ENCODE measurements at places on chromosomes 5 and 9.
A peak's percentile ranks its signal among the peaks of the same experiment; 100 is the strongest.

DNA sequence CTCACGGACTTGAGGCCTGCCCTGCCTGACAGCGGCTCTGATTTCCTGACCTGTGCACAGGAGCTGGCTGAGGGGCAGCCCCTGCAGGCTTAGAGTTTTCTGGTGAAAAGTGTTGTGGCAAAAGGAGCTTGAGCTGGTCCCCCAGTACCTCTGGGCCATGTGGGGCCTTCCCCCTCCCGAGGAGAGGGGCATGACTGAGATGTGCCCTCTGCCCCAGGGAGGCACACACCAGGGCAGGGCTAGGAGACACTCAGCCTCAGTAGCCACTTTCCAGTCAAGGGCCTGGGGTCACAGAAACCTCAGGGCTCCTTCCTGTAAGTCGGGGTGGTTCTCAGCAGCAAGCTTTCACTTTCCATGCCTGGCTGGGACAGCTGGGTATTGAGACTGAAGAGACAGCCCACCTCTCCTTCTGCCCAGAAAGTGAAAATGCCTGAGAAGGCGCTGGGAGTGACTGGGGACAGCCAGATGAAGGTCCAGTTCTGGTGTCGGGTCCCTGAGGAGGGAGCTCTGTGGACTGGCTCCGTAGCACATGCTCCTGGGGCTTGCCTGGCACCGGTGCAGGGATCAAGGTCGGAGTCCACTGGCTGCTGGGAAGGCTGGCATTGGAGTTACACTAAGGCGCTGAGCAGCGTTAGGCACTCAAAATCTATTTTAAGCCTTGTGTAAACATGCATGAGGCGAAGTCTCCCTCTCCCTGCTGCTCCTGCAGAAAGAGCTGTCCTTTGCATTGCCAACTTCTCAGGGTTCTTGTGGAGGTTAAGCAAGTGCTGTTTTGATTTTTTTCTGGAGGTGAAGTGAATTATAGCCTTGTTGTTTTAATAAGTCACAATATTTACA, 394.9 kb downstream of the GADD45G start:
- DNase-seq, result peak; percentile 11

DNA sequence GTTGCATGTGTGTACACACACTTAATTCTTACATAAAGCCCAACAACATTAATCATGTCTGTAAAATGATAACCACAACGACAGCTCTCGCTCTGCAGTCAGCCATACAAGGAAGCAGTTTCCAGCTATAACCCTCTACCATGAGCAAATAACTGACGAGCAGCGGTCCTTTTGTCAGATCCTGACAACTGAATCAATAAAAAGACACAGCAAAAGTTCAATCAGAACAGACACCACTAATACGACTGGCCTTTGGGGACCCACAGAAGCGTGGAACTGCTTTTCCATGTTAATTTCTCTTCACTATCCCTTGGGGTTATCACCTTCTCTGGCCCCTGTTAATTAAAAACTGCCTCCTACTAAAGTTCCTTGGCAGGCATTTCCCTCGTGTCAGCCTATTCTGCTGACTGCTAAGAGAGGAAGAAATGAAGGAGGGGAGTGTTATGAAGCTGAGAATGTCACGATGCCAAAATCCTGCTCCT, 722.8 kb upstream of the GRAMD2B start:
- DNase-seq, result no peak

DNA sequence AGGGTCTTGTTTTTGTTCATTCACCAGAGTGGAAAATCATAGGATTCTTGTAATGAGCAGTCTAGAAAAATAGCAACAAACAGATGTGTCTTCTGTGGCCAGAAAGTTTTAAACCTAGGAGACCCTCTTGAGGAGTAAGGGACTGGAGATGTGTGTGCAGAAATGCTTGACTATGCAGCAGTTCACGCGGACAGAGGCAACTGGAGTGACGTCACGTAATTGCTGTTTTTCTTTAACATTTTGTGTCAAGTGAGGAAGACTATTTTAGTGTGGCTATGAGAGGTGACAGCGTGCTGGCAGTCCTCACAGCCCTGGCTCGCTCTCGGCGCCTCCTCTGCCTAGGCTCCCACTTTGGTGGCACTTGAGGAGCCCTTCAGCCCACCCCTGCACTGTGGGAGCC, 163.1 kb upstream of the PTCH1 start:
- no peak for DNase-seq

- no peak for DNase-seq
Measured at GRCh38 chr9:128361296-128361985, 9.7 kb upstream of the URM1 start.

DNA sequence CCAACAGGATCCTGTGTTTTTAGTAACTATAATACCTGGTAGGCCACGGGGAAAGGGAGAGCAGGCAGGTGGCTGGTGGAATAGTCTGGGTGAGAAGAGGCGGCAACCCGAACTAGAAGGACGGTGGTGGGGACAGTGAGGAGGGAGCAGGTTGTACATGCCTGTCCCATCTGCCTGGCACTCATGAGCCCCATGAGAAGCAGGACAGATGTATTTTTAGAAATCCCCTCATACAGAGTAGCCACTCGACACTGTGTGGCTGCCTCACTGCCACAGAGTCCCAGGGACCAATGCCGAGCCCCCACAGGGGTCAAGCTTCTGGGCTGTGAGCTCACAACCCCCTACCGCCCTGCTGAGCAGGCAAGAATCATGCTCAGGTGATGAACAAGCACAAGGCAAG, 136.6 kb downstream of the SEC61B start:
- no peak for DNase-seq

DNA sequence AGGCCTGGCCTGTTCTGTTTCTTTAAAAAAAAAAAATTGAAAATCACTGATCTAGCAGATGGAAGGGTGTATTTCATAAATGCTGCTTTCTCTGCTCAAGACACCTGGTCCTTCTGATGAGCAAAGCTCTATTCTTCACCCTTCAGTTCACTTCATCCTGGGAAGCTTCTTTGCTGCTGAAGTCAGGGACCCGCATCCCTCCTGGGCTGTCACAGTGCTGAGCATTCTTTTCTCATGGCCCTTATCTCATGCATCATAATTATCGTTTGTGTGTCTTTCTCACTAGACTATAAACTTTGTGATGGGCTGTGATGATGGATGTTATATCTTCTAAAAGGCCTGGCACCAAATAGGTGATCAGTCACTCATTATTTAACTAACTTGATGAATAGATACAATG, 461.0 kb downstream of the GADD45G start:
- DNase-seq, result no peak

DNA sequence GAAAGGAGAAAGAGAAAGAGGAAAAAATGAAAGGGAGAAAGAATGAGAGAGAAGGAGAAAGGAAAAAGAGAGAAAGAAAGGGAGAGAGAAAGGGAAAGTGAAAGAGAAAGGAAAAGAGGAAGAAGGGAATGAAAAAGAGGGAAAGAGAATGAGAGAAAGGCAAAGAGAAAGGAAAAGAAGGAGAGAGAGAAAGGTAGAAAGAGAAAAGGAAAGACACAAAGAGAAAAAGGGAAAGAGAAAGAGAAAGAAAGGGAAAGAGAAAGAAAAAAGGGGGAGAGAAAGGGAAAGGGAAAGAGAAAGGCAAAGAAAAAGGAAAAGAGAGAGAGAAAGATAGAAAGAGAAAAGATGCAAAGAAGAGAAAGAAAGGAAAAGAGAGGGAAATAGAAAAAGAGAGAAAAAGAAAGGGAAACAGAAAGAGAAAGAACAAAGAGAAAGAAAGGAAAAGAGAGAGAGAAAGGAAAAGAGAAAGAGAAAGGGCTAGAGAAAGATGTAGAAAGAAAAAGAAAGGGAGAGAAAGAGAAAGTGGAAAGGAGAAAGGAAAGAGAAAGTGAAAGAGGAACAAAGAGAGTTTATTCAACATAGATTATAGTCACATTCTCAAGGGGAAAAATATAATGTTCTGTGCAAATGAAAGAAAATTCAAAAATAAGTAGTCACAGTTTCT, 165.2 kb downstream of the TMEM38B start:
- DNase-seq, result no peak

DNA sequence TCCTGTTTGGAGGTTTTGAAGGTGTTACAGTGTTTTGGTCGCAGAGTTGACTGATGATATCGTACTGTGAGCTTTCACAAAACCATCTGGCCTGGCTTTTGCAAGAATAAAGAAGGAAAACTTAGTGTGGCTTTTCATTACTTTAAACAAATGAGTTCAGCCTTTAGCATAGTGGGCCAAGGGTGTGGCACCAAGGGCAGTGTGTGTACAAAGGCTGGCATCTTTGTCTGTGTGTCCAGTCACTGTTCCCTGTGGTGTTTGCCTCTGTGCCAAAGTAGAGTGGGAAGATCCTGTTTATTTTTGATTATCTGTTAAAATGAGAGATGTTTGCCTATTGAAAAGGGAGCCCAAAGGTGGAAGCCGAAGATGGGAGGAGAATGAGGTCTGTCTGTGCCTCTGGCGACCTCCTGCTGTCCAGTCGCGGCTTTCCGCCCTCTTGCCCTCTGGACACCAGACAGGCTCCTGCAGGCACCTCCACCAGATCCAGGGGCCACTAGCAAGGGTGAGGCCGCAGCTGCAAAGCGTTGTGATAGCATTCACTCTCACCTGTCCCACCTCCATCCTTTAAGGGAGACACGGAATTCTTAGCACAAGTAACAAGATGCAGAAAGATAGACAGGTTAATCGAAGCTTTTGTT, 113.7 kb downstream of the TRIO start:
- DNase-seq, result no peak

- DNase-seq, result no peak
Measured at GRCh38 chr9:129177443-129177790, 644 bp downstream of the IER5L start.

DNA sequence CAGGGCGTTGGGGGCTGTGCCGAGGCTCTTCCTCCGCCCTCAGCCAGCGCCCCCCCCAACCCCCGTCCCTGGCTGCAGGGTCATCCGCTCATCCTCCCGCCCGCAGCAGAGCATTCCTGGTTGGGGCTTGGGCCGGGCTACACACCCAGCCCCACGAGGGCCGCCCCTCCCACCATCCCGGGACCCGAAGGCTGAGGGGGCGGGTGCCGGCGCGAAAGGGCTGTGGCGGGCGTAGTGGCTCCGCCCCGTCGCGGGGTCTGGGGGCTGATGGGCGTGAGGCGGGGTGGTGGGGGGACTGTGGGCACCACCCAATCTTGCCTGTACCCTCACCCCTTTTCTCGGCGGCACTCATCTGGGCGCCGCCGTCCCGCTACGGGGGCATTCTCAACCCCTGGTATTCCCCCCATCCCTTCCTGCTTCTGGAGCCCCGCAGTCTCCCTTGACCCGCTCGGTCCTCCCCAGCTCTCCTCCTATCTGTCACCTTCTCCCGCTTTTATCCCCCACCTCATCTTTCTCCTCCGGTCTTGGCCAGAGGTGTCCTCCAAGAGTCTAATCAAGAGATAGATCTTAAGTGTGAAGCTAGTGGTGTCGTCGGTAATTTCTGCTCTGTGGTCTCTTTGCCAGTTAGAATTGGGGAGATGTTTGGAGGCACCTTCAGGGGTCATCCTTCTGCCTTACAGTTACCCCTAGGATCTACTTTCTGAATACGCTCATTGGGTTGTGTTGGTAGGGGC, 1.6 kb downstream of the FER start:
- peak; percentile 38 for DNase-seq

DNA sequence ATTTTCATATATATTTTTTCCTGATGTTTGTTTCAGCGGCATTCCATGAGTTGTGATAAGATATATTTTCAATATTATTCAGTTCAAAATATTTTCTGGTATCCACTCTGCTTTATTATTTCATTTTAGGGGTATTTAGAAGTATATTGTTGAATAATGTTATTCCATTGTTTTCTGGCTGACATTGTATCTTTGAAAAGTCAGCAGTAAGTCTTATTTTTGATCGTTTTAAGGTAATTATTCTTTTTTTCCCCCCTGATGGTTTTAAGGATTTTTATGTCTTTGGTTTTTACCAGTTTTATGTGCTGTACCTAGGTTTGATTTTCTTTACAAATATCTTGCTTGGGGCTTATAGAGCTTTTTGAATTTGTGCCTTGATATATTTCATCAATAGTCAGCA, 6.6 kb upstream of the GLRA1 start:
- DNase-seq, result no peak

GRCh38 chr9:118362123-118362522, 657.9 kb downstream of the TLR4 start:
- DNase-seq, result no peak

DNA sequence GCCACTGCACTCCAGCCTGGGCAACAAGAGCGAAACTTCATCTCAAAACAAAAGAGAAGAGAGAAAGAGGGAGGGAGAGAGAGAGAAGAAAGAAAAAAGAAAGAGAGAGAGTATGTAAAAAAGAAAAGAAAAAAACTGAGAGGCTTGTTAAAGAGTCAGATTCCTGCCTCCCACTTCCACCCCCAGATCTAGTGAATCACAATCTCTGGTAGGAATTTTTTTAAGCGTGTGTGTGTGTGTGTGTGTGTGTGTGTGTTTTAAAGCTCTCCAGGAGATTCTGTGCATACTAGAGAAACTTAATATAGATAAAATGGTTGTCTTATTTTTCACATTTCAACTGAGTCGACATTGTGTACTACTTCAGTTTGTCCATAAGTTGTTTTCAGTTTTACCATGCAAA, 32.0 kb downstream of the SAR1B start:
- no peak for DNase-seq

GRCh38 chr5:158200619-158201018, 341.7 kb upstream of the CLINT1 start:
- DNase-seq, result no peak

- no peak for DNase-seq
Measured at GRCh38 chr9:93132287-93132927, 1.6 kb downstream of the NINJ1 start.

GRCh38 chr5:151239237-151239861, 13.6 kb upstream of the GM2A start:
- DNase-seq, result no peak

DNA sequence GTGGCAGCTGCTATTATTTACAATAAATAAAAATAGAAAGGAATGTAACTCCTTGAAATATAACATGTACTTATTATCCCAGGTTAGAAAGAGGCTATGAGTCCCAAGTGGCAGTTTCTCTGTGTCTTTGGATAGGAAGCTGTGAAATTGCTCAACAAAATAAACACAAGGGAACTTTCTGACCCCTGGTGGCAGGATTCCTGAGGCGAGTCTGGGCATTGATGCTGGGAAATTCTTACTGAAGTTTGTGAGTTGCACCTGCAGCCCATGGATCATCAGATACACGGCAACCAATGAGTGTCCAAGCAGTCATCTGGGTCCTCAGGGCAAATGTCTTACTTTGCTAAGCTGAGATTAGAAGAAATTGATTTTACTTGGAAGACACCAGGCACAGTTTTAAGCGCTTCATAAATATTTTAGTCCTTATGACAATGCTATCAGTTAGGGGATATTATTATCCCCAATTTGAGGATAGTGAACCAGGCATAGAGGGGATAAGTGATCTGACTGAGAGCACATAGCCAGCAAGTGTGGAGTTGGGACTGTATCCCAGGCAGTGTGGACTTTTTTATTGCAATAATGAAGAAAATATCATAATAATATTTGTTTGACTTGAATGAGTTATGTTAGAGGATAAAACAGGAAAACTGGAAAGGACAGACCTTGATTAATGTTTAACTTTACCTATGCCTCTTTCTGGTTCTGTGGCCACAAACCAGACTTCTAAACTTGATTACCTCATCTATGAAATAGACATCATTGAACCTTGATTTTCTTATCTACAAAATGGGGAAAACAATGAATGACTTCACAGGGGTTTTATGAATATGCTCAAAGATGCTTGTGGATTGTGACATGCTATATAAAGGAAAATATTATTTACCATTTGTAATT, 265.5 kb upstream of the ADAMTSL1 start:
- no peak for DNase-seq

- no peak for DNase-seq
Measured at GRCh38 chr5:141559461-141559860, 59.3 kb downstream of the DIAPH1 start.
